ENCODE measurements at places on chromosomes 13 and 19.

- no peak for DNase-seq
These were observed 361.6 kb downstream of the TDRD3 start for GRCh38 chr13:60758637-60759036.

DNA sequence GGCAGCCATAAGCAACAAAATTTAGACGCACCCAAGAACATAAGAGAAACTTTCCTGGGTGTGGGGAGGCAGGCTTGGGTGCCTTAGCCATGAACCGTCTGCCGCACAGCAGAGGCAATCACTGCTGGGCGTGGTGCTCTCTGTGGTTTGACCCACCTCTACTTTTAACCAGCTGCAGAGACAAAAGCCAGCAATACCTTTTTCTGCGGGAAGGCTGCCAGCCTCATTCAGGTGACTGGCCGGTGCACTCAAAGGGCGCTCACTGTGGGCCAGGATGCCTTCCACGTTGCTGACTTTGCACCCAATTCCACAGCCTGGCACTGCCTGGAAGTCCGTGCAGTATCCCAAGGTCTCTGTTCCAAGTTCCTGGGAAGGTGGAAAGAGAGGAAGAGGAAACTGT lies 69.1 kb downstream of the ATP7B start:
- DNase-seq: no peak

DNA sequence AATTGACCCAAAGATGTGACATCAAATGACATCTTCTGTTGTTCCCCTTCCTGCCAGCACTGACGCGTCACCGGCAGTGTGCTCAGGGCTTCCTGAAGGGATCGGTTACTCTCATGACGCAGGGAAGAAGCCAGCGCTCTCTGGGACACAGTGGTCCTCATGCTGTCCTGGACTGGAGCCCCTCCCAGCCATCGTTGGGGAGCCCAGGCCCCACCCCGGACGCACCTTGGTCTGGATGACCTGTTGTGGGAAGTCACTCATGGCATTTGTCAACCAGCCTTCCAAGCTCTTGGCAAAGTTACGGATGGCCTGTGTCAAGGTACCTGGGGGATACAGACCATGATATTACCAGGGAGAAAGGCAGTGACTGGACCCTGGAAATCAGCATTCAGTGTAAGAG lies 26.0 kb upstream of the RANBP3 start:
- no peak for DNase-seq

DNA sequence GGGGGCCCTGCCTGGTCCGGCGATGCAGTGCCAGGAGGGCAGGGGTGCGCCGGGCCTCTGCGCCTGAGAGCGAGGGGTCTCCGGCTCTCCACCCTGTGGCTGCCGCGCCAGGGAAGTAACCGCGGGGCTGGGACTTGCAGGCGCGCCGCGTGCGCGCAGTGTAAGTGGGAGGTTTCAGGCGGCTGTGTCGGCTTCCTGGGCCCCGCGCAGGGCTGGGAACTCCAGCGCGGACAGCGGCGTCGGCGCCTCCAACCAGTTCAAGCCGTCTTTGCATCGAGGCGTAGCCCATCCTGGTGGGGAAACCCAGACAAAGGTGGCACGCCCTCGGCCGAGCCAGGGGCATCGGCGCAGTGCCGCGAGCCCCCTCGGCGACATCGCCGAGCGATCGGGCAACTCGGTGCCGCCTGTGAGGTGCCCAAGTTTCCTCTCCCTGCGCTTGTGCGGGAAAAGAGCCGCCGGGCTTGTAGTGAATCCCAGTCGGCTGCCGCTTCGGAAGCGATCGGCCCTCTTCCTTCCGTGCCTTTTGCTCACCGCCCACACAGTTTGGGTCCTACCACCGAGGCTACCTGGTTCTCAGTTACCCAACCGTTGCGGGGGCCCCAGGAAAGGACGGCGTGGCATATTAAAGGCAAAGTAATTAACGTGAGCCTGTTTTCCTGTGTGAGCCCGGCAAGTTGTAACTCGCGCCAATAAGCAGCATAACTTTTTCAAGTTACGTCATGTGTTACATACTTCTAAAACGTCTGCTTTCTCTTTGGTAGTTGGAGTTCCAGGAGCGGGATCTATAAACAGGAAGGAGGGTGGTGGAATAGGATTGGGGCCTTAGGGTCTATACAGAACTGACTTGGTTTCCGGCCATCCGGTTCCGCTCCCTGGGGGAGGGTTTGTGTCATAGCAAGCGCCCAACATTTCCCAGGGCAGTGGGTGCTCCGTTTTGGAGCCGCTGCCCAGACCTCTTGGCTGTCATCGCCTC lies 1.2 kb downstream of the LRCH1 start:
- DNase-seq: peak; percentile 35

GRCh38 chr13:36629057-36629385 lies 44.8 kb upstream of the SERTM1 start:
- DNase-seq: no peak

GRCh38 chr19:50890422-50891252 lies 17.4 kb downstream of the KLK2 start:
- DNase-seq: no peak

DNA sequence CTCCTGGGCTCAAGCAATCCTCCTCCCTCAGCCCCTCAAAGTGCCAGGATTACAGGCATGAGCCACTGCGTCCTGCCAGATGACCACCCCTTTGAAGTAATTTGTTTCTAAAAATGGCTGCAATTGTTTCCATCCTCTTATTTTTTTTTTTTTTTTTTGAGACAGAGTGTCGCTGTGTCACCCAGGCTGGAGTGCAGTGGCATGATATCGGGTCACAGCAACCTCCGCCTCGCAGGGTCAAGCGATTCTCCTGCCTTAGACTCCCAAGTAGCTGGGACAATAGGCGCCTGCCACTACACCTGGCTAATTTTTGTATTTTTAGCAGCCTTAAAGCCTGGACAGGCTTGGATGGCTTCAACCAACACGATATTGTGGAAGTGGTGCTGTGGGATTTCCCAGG lies 22.3 kb upstream of the DPP9 start:
- no peak for DNase-seq

- DNase-seq: no peak
These were observed 1295.1 kb upstream of the PCDH20 start for GRCh38 chr13:62710787-62711186.

GRCh38 chr19:5341448-5341820 lies 822 bp upstream of the PTPRS start:
- DNase-seq: no peak

DNA sequence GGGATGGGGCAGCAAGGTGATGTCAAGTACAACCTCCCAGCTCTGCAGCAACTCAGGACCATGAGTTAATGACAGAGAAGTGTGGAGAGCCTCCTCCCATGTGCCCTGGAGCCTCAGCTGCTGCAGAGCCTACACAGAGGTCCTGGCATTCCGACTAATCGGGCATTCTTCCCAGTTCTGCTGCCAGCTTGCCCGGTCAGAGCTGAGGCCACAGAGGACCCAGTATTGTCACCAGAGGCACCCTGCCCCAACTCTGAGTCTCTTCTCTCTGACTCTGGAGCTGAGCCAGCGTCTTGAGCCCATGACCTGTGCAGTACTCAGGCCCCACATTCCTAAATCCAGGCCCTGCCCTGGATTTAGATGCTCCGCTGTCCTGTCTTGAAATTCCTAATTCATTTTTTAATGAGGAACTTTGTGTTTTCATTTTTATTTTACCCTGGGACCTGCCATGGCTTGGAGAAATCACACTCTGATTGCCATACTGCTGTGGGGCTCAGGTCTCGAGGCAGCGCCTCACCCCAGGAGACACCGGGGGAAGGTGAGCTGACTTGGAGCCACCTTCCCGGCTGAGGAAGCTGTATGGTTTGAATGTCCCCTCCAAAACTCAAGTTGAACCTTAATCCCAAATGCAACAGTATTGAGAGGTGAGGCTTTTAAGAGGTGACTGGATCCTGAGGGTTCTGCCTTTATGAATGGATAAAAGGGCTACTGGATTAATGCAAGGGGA lies 144.9 kb upstream of the ZNF507 start:
- no peak for DNase-seq

- DNase-seq: no peak
These were observed 60.5 kb downstream of the WDR87 start for GRCh38 chr19:37845932-37846331.

GRCh38 chr13:83879431-83880171 lies 2.7 kb downstream of the SLITRK1 start:
- DNase-seq: no peak

DNA sequence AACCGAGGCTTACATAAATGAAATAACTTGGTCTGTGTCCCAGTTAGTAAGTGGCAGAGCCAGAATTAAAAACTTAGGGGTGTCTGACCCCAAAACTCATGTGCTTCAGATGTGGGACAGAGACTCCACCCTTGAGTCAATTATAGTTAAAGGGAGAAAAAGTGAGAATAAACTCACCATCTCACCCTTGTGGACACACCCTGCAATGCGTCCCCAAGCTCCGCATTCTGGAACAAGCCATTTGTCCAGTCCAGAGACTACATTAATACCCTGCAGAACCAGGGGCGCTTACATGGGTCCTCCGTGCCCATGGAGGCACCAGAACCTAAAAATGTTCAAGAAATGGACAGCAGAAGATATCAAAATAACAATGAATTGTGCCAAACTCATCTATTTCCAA lies 207.0 kb upstream of the ZNF507 start:
- no peak for DNase-seq

GRCh38 chr13:45519493-45519892 lies 54.8 kb downstream of the COG3 start:
- DNase-seq: no peak

- DNase-seq: no peak
These were observed 19.3 kb downstream of the CEACAM1 start for GRCh38 chr19:42508892-42509444.

DNA sequence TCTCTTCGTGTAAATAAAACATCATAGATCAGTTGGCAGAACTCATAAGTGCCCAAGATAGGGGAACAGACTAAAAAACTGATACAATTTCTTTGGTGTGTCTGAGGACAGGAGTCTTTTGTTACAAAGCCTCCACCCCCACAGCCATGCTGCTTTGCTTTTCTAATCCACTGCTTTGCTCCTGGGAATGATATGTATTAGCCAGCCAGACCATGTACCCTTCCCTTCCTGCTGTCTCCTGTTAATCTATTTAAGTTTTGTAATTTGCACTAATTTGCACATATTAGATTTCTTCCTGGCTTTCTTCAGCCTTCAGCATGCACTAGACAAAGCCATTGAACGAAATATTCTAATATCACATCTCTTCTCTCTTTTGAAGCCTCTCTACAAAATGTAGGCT lies 130.5 kb downstream of the MAB21L1 start:
- no peak for DNase-seq

DNA sequence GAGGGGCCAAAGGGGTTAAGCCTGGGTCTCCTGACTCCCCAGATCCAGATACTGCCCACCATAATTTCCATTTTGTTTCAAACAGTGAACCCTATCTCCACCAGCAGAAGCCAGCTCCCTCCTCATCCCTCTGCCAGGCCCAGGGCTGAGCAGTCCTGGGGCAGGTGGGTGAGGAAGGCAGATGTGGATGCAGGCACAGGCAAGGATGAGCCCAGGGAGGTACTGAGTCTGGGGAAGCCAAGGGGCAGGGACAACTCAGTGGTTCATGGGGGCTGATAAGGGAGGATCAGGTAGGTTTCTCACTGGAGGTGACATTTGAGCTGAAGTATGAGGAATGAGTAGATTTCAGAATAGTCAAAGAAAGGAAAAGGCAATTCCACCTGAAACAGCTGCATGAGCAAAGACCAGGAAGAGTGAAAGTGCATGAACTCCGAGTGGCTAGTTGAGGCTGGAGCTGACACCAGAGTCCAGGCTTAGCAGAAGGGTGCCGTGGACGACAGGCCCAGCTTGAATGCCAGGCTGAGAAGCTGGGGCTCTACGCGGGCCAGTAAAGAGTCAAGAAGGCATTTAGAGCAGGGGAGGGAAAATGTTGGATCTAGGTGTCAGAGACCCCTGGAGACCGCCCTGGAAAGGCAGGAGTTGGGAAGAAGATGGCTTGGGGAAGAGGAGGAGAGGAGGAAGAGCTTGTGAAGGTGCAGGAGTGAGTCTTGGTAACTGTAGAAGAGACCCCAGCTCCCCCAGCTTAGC lies 10.3 kb downstream of the CIC start:
- no peak for DNase-seq

DNA sequence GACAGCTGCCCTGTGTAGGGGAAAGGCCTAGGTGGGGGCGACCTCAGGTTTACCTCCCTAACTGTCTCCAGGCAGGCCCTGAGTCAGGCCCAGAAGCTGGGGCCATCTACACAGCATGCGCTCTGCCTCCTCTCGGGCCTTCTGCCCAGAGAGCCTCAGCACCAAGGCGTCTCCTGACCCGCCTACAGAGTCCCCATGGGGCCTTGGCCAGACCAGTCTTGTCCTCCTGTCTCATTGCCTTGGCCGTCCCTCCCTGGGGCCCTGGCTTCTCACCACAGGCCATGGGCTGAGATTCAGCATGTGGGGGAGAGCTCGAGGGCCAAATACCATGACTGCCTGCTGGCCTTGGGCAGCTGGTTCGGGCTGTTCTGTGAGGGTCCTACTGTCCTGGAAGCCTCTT lies 59.0 kb downstream of the SMARCA4 start:
- DNase-seq: no peak

DNA sequence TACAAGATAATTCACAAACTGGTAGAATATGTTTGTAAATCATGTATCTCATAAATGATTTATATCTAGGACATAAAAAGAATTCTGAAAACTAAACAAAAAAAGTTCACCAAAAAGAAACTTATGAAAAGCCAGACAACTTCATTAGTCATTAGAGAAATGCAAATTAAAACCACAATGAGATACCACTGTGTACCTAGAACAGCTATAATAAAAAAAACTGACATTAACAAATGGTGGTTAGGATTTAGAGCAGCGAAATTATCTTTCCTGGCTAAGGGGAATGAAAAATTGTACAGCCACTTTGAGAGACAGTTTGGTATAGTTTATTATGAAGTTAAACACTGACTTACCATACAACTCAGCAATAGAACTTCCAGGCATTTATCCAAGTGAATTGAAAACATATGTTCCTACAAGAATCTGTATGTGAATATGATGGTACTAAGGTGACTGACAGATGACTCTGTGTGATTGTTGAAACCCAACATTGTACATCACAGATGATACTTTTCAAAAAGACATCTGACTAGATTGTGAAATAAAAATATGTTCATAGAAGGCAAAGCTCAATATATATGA lies 41.8 kb downstream of the UGGT2 start:
- DNase-seq: no peak

DNA sequence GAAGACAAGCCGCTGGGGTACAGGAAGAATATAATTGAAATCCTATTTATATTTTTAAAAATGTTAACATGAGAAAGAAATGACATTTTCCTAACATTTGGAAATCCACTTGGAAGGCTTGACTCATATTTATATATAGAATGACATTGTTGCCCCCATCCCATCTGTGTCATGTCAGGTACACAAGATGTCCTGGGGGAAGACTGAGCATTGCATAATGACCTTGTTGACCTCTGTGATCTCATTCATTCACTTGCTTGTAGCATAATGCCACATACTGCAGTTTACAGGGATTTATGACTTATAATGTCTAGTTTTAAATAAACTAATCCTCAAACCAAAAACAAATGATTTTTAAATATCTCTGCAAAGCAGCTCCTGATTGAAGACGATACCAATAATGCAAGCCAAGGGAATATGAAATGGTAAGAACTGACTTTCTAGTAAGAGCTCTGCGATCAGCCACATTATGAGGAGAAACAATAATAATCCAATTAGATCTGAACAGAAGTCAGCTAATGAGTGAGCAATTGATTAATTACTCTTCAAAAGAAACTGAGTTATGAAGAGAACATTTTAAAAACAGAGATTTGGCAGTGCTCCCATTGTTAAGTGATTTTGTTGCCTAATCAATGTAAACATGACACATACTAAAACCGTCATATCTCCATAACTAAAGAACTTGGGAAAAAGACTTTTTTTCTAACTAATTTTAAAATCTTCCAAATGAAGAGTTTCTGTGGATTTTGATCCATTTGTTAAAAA lies 21.2 kb upstream of the VWA8 start:
- no peak for DNase-seq

GRCh38 chr13:80924596-80924995 lies 583.7 kb upstream of the SPRY2 start:
- DNase-seq: no peak

GRCh38 chr19:17725422-17726078 lies 6.3 kb downstream of the MAP1S start:
- no peak for DNase-seq
